Inflammatory macrophage treated with lipopolysaccharide for 4 hours (primary cell): ENCODE measurements at places on chromosomes 13 and 19.
A peak's percentile ranks its signal among the peaks of the same experiment; 100 is the strongest.

DNA sequence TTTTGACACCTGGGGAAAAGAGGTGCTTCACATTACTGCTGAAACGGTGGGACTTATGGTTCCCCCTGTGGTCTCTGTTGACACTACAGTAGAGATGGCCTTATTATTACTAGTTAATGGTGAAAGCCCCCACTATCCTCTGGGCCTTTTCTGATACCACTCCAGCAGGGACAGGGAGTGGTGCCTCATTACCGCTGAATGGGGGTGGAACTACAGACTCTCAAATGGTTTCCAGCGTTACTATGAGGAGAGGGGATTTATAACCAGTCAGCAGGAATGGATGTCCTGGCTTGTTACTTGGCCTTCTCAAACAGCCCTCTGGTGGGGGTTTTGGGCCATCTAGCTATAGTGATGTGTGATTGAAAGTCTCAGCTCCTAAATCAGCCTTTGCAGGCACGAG lies 96.7 kb upstream of the DIAPH3 start:
- DNase-seq = no peak

- DNase-seq = no peak
These were observed 5.3 kb upstream of the PROZ start for GRCh38 chr13:113152984-113153809.

GRCh38 chr19:41945135-41945766 lies 13.9 kb downstream of the RABAC1 start:
- no peak for DNase-seq

DNA sequence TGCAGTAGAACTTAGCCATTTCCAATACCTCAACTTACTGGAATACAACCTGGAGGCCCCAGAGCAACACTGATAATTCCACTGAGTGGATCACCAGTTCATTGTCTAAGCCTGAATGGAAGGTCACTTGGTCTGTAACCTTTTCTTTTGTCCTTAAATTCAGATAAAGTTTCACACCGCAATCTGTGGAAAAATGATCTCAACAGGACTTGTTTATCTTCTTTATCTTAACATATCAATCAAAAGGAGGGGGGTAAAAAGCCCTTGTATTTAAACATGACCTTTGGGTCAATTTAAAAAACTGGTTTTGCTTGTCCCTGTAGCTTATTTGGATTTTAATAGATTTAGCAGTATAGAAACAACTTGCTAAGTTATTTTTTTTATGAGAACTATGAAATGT lies 21.6 kb downstream of the SAE1 start:
- DNase-seq = no peak

DNA sequence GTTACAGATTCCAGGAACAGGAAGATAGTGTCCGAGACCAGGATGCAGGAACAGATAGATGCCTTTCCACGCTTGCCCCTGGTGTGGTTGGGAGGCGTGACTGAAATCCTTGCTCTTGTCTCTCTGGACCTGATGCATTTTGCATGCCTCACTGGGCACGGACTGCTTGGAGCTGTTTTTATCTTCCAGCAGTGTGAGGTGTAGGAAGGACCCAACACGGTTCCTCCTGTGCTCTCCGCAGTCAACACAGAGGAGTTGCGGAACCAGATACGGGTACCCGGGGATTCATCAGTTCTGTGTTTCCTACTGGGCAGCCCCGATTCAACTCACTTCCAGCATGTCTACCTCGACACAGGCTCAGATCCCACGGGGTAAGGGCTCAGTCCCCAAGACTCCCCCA lies 6.5 kb downstream of the DOT1L start:
- peak; percentile 22 for DNase-seq

- peak; percentile 7 for DNase-seq
These were observed 727 bp downstream of the CNMD start for GRCh38 chr13:52738719-52739467.

GRCh38 chr19:48596679-48597465 lies 9.7 kb upstream of the SPACA4 start:
- no peak for DNase-seq

DNA sequence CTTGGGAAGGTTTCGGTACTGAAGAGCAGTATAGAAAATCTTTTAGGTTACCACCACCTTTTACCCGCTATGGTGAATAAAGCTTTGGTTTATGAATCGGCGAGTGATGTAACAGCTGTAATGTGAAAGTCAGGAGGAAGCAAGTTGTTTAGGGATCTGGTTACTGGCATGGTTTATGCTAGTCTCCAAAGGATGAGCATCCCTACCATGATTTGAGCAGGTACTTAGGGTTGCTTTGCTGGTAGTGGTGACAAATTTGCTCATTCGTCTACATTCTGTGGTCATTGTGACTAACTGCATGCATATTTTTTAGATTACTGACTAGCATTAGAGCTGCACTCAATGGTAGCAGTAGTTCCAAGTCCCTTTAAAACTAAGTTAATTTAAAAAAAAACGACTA lies 104.1 kb downstream of the FRY start:
- DNase-seq = no peak

DNA sequence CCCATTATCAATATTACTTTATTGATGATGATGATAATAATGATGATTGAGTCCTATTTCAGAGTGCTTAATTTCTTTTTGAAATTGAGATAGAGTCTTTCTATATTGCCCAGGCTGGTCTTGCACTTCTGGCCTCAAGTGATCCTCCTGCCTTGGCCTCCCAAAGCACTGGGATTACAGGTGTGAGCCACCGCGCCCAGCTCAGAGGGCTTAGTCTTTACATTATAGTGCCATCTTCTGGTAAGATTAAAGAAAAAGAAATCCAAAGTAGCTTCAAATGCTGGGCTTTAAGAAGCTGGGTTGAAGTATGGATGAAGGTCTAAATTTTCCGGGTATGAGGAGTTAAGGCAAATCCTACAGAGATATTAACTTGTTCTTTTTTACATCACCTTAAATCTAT lies 3.4 kb upstream of the ZNF333 start:
- peak; percentile 44 for DNase-seq

GRCh38 chr13:31887286-31887685 lies 144.3 kb upstream of the FRY start:
- DNase-seq = peak; percentile 36

DNA sequence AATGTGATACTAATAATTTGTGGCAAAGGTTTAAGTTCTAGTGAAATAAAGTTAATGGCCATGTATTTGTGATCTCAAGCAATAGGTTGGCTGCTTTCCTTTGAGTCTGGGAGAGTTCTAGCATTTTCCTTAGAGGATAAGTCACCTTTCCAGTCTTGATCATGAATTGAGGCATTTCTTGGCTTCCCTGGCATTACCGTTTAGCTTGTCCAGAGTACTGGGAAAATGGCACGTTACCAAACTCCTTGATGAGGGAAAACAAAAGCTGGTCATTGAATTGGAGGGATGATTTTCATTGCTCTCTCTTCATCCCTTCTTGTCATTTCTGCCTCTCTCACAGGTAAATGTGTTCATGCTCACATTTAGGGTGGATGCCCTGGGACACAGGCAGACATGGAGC lies 34.0 kb upstream of the SPRY2 start:
- DNase-seq = no peak

- no peak for DNase-seq
These were observed 6.5 kb downstream of the RNF225 start for GRCh38 chr19:58401840-58402421.

DNA sequence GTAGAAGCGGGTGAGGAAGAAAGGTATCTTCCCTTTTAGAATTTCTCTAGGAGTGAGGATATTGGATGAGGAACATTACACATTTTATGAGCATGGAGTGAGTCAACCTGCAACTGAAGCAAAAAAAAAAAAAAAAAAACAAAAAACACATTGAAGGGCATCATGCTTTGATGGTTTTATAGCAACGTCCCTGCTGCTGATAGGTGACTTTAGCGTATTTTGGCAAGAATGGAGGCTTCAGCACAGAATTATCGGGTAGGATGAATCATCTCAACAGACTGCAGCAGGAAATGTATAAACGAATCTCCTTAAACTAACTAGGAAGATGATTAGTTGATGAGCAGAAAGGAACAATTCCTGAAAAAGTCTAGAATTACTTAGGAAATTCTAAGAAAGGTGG lies 1359.6 kb upstream of the ATXN8OS start:
- DNase-seq = no peak

DNA sequence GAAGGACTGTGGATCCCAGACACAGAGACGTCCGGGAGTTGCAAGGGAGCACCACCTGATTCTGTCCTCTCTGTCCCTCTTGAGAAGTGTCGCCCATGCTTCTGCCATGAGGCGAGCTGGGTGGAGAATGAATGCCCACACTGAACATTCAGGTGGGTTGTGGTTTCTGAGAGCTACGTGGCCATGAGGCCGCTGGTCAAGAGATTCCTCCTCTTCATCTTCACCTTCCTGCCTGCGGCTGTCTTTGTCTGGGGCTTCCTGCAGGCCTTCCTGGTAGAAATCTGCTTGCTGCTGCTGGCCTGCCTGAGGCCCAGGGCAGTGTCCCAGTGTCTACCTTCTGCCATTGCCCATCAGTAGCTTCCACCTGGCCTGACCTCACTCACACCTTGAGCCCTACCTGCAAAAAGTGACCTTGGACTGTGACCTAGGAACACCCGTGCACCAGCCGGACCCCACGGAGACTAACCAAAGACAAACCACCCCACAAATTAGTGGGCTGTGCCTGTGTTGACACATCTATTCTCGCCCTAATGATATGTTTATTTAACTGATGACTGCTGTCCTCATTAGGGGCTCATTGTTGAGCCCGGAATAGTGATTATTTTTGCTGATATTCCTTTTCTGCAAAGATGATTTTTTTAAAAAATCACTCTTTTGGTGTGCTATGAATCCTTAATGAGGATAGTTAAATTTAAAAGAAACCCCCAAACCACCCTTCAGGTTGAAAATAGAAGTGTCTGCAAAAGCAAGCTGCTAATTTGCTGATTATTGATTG lies 38.7 kb upstream of the ZNF536 start:
- no peak for DNase-seq

- DNase-seq = no peak
These were observed 159.8 kb downstream of the SLITRK1 start for GRCh38 chr13:83722443-83722842.

DNA sequence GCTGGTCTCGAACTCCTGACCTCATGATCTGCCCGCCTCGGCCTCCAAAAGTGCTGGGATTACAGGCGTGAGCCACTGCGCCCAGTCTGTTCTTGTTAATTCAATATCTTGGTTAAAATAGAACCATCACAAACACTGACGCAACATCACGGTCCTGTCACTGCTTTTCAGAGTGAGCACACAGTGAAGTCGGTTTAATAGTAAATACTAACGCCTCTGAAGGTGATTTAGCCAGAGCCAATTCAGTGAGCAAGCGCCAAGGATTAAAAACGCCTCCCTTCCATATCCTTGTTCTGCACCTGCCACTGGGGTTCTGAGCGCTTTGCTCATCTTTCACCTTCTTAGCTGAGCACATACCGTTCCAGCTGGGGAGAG lies 30.3 kb downstream of the LAMP1 start:
- no peak for DNase-seq

DNA sequence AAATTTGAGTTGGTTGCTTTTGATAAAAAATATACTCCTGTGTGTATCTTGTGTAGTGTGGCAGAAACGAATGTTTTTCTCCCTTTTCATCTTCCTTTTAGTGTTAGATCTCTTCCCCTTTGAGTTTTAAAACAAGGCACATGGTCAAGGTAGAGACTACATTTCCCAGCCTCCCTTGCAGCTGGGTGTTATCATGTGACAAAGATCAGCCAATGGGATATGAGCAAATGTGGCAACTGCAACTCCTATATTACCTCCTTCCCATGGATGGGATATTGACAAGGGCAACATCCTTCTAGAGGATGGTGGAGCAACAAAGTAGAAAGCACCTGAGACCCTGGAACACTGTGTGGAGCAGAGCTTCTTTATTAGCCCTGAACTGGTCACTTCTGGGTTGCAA lies 42.4 kb downstream of the ADGRE3 start:
- DNase-seq = peak; percentile 48

- DNase-seq = no peak
These were observed 476.6 kb downstream of the ZNF536 start for GRCh38 chr19:30848636-30849425.
